ENCODE measurements at places on chromosomes 5 and 9.

GRCh38 chr9:136952321-136952850 is 313 bp downstream of the LCN12 start:
- DNase-seq: peak; percentile 18

GRCh38 chr5:62030326-62030725 is 275.7 kb upstream of the KIF2A start:
- DNase-seq: no peak

GRCh38 chr5:154493274-154493673 is 15.2 kb upstream of the HAND1 start:
- no peak for DNase-seq

DNA sequence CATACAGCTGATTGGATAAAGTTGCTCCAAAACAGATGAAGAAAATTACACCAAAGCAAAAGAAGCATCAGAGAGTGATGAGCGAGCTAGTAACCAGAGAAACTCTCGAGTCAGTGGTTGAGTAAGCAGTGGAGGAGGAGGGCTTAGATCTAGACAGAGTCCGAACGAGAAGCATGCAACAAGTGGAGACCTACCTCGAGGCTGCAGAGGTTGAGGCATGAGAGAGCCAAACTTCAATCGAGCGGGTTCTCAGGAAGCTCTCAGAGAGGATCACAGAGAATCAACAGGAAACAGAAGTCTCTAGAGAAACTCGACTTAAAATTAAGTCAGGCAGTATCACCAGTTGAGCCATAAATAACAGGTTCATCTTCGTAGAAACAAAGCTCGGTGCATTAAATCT is 6.1 kb downstream of the RUSC2 start:
- no peak for DNase-seq

DNA sequence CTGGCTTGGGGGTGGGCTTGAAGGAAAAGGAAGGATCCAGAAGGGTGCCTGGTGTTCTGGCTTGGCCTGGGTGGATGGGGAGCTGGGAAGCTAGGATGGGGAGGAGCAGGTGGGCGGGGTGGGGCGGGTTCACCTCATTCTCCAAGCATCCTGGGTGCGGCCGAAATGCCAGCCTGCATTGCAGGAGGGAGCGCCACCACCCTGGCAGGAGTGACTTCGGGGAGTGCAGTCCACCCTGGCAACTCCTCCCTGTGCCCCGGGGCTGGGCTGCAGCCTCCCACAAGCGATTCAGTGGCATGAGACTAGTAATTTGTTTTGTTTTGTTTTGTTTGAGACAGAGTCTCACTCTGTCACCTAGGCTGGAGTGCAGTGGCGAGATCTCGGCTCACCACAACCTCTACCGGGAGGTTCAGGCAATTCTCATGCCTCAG is 5.5 kb downstream of the TTC16 start:
- DNase-seq: peak; percentile 31

Data from femur (tissue), 1 donor.